ENCODE measurements at places on chromosomes 2 and 18.

- DNase-seq: no peak
These were observed 72.2 kb upstream of the MAP2 start for GRCh38 chr2:209351636-209352035.

GRCh38 chr2:69979902-69980807 is 18.7 kb upstream of the ASPRV1 start:
- DNase-seq: no peak

DNA sequence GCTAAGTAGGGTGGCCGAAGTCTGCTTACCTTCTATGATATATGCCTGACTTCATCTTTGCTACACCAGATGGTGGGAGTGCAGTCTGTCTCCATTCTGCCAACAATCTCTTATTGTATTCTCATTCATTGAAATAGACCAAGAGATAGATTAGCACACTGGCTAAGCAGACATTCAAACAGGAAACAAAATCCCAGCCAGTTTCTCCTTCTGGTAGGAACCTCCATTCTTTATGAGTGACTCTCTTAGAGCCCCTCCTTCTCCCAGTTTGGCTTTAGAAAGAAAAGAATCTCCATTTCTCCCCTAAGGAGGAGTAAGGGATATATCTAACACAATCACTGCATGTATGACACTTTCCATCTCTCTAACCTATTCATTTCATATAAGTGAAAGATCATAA is 118.9 kb upstream of the COL5A2 start:
- DNase-seq: no peak

DNA sequence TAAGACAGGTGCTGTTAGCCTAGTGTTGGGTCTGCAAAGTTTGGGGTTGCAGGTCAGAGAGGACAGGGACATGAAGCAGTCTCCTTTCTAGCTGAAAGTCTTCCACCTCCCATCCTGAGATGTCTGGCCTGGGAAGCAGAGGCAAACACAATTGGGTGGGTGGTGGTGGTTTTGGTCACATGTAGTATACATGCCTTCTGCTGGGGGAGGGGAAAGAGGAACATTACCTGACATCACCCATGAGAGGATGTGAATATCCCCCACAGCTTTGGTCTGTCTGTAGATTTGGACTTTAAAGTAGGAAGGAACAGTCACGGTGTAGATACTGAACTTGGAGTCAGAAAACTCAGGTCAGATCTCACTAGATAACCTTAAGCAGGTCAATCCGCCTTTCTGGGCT is 4.6 kb upstream of the DNAJC5G start:
- no peak for DNase-seq

DNA sequence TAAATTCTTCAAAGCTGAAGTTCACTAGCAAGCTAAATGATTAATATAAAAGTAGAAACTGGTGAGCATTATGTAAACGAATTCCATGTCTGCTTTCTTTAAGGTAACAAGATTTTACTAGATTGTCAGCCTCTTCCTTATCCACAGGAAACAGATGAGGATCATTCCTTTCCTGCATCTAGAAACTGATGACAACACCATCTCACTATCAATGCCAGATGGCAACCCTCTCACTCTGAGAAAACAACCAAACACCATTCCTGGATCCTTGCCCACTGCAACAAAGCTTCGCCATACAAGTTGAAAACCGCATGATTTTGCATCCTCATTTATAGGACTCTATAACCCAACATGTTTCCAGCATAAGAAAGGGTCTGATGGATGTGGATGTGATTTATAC is 122.9 kb downstream of the ZNF521 start:
- DNase-seq: no peak
